ENCODE measurements at places on chromosomes 1 and 21.

- DNase-seq, result peak; percentile 82
Measured at GRCh38 chr1:155226188-155226909, 17.9 kb downstream of the MTX1 start.

DNA sequence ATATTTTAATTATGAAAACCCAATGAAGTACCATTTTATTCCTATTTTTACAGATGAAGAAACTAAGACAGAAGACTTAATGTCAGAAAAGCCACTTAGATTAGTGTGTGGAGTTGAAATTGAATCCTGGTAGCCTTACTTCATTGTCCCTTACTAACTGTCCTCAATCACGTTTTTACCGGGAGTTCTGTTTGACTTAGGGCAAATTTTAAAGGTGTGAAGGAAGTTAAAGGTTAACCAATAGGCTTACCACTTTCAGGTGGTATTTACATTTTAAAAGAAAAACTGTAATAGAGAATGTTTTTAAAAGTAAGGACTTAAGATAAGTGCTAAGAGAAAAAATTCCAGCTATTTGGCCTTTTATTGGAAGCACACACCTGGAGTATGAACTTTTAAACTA is 12.4 kb downstream of the RRP15 start:
- DNase-seq, result no peak

- no peak for DNase-seq
Measured at GRCh38 chr1:180633057-180634056, 1.5 kb downstream of the XPR1 start.

GRCh38 chr21:39451332-39452206 is at the start of gene SH3BGR:
TSS of gene SH3BGR (plus strand) at chr21:39451970. CDS start at chr21:39452097, 127 bp downstream.
- DNase-seq, result no peak

DNA sequence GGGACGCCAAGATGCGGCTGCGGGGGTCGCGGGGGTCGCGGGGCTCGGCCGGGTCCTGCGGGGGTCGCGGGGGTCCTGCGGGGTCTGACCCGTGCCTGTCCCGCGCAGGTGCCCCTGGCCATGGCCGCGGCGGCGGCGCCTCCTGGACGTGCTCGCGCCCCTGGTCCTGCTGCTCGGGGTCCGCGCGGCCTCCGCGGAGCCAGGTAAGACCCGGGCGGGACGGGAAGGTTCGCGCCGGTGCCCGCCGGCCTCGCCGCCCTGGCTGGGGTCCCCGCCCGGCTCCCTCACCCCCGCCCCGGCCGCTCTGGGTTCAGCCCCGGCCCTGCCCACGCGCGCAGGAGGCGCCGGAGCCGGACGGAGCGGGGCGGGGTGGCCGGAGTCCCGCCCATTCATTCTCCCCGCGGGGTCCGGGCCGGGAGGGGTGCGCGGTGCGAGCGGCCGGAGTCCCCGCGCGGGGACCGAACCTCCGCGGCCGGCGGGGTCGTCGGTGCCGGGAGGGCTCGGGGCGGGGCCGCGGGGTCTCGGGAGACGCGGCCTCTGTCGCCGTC is 380 bp downstream of the COL18A1 start:
- peak; percentile 31 for DNase-seq

All from tibial nerve (tissue), 4 donors.